ENCODE measurements at places on chromosomes 16 and 17.

- DNase-seq = no peak
Observed at GRCh38 chr16:70660672-70661350, 14.5 kb downstream of the IL34 start.

- no peak for DNase-seq
Observed at GRCh38 chr17:2090804-2091534, 36.1 kb downstream of the HIC1 start.

- peak; percentile 83 for DNase-seq
Observed at GRCh38 chr17:41777574-41778188, 8.8 kb downstream of the JUP start.

DNA sequence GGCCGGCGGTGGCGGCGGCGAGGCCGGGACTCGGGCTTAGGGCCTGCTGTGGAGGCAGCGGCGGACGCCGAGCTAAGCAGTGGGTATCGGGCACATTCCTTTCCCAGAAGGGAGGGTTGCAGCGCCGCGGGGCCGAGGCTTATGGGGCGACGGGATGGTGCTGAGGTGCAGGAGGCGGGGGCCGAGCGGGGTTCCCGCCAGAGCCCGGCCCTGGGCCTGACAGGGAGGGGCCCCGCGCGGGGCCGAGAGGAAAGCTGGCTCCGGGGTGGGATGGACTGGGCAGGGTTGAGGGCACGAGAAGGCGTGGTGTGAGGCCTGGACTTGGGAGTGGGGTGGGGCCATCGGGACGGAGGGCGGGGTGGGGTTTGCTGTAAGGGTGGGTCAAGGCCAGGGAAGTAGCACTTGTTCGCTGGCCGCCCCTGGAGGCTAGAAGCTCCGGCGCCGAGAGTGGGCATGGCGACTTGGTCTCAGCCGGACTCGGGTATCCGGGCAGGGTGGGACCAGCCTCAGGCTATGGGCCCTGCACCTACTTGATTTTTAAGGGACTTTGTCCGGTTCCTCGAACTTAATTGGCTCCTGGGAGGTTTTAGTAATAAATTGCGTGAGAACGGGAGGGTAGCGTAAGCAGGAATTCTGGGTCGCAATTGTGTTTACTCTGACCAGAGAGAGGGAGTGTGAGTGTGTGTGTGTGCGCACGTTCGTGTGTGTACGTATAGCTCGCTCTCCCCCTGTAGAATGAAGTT is 396 bp downstream of the NFE2L1 start:
- peak; percentile 93 for DNase-seq

DNA sequence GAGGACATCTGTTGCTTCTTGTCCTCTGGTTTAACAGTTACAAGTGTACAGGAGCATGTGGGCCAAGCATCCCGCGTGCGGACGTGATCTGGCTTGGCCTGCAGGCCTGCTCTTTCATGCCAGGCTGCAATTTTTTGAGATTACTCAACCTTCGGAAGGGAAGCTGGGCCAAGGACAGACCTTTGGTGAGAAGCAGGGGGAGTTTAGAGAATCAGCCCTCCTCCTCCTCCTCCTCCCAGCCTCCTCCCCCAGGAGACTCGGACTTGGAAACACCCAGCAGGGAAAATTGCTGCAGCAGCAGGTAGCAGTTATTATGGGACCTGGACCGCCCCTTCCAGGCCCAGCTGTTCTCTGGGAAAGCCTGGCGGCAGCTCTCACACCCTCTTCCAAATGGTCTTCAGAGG is 5.1 kb upstream of the KLHL36 start:
- peak; percentile 80 for DNase-seq

GRCh38 chr17:64212122-64212521 is 50.9 kb downstream of the TEX2 start:
- no peak for DNase-seq

DNA sequence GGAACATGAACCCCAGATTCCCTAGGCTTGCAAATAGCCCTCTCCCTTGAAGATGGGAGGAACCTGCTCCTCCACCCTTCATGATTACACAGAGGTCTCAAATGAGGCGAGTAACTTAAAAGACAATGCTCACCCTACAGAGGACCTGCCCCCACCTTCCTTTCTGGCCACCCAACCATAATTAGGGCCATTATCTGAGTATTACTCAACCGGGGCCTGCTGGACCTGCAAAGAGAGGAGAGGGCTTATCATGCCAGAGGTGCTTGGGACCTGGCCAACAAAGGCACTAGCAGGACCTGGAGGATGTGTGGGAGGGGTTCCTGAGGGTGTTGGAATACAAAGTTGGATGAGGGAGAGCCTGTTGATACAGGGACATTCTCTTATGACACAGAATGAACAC is 42.4 kb downstream of the RNF157 start:
- peak; percentile 83 for DNase-seq

- no peak for DNase-seq
Observed at GRCh38 chr17:61522088-61522487, 68.9 kb downstream of the NACA2 start.
